ENCODE measurements at places on chromosomes 4 and X.

DNA sequence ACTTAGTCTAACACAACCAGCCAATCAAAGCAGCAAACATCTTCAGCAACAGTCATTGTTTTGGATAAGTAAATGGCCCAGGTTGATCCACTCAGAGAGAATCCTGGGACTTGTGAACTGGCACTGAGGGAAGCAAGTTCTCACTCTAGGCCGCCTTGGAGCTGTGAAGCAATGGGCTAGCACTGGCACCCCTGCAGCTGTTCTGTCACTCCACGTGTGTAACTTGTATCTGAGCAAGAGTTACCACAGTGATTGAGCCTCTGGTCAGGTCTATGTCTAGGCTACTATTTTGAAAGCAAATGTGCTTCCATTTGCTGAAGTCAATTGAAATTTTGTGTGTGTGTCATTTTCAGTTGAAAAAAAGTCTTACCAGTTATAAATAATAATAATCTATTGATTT lies 57.2 kb upstream of the HS3ST1 start:
- DNase-seq = no peak

DNA sequence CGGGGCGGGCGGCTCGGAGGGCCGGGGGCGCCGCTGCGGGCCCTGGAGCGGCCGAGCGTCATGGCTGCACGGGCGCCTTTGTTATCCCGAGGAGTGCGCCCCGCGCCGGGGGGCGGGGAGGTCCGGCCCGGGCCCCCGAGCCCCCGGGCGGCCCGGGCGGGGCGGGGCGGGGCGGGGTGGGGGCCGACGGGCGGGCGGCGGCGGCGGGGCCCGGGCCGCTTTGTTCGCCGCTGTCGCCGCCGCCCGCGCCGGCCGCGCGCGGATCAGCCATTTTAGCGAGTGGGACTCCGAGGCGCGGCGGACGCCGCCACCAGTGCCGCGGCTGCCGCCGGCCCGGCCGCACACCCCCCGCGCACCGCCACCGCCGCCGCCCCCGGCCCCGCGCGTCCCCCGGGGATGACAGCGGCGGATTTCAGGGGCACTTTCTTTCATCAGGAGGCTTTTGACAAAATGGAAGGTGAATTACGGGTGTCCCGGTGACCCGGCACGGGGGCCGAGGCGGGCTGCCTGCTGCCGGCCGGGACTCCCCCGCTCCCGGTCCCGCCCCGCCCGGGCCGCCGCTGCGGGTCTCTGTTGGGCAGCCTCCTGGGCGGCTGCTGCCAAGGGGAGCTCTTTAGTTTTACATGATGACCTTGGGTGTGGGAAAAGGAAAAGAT lies 1.2 kb downstream of the HMGB3 start:
- no peak for DNase-seq

DNA sequence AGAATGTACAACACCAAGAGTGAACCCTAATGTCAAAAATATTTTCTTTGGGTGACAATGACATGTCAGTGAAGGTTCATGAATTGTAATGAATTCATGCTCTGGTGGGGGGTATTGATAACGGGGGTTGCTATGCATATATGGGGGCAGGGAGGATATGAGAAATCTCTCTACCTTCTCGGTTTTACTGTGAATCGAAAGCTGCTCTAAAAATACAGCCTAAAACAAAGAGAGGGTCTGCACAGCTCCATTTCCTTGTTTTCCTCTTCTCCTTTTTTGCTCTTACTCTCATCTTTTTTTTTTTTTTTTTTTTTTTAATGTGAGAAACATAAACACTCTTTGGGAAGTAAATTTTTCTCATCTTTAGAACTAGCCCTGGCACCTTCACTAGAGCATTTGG lies 85.8 kb downstream of the DCTD start:
- no peak for DNase-seq

DNA sequence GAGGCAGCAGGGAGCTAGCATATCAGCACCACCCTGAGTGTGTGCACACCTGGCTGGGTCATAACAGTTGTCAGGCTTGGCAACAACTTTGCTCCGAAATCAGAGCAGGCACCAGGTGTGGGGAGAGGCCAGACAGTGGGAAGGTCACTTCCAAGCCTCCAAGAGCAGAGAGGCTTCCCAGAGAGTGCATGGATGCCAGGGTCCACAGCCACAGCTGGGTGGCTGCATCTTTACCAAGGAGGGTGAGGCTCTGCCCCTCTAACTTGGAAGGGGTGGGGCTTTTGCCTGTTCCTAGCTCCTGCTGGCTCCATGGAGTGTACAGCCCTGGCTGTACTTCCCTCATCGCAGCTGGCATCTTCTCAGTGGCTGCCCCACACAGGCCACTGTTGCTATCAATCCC lies 322.4 kb downstream of the CCSER1 start:
- no peak for DNase-seq

GRCh38 chr4:151429957-151430570 lies 21.1 kb downstream of the FHIP1A start:
- DNase-seq = no peak

DNA sequence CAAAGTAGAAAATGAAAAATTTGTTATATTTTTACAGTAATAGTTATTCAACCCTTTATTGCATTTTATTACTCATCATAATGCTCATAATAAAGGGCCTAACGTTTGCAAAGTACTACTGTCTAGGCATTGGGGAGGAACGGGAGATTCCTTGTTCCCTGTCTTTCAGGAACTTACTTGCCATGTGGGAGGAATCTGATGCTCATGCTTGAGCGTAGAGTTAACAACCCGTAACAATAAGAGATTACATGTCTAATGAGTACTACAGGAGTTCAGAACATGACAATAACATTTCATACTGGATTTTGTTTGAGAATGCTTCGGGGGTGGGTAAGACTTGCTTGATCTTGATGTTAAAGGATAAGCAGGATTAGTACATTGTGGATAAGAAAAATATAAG lies 2.9 kb downstream of the CCSER1 start:
- DNase-seq = no peak

- DNase-seq = no peak
Measured at GRCh38 chr4:41601025-41601424, 63.1 kb downstream of the LIMCH1 start.

GRCh38 chr4:142512161-142512560 lies 333.9 kb downstream of the INPP4B start:
- no peak for DNase-seq

- peak; percentile 7 for DNase-seq
Measured at GRCh38 chrX:103464072-103464773, 55.1 kb downstream of the RAB40A start.

GRCh38 chr4:124266721-124267120 lies 445.8 kb downstream of the ANKRD50 start:
- no peak for DNase-seq

- DNase-seq = no peak
Measured at GRCh38 chr4:61666244-61666643, 466.1 kb downstream of the ADGRL3 start.

GRCh38 chrX:17397074-17397473 lies 22.1 kb downstream of the NHS start:
- no peak for DNase-seq

GRCh38 chrX:123731258-123731986 lies 1.4 kb downstream of the THOC2 start:
- no peak for DNase-seq

DNA sequence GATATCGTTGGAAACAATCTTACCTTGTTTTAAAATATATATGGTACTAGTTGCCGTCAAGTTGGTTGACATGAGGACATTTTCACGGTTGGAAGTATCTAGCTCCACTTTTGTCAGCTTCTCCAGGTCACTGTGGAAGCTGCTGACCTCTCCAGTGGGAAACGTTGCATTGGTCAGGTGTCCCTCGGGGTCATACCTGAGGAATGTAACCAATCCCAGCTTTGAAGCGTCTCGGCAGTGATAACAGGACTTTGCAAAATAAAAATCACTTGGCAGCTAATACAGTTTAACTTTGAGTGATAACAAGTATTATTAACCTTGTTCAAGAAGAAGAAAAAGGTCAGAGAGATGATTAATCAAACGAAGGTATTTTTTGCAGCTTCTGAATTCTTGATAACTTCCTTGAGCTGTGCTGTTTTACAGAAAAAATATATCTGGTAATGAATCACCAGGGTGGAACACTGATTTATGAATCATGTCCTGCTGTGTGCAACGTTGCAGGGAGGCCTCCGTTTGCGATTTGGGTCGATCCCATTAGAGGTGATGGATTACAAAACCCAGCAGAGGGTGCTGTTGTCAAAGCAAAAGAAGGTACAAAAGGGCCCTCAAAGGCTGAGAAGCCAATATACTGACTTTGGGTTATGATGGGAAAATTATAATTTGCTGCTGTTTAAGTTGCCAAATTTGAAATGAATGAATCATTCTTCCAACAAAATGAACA lies 60.1 kb downstream of the SH2D1A start:
- no peak for DNase-seq

DNA sequence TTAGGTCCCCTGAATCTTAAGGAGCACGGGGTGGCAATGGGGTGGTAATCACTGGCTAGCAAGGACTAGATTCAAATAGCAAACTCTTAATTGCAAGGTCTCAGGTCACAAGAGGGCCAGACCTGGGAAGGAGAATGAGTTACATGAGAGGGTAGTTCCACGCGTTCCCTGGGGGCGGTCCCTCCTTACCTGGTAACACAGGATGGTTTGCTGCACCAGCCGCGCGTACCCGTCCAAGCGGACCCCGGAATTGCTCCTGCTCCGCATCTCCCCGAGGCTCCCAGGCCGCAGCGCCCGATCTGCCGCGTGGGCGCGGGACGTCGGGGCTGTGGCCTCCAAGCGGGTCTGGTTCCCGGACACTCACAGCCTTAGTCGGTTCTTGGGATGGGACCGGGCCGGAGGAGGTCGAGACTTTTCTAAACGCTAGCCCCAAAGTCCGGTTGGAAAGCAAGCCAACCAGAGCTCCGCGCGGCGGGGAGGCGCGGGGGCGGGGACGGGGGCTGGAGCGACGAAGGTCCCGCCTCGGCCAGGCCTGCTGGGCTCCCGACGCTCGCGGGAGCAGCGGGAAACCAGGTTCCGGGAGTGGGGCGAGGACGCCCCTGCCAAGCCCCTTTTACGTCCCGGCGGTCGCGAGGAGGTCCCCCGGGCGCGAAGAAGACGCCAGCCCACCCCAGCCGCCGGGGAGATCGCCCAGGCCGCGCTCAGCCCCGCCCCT lies at the start of gene PHKA2:
Gene PHKA2, minus strand, starts transcription at position 449 of the 715 bp plus-strand sequence. Its CDS starts 182 bp downstream, at position 267.
- DNase-seq = no peak

GRCh38 chrX:150364347-150365050 lies 1.4 kb downstream of the MAMLD1 start:
- DNase-seq = no peak

GRCh38 chr4:99408346-99408745 lies 26.8 kb downstream of the ADH7 start:
- DNase-seq = no peak

DNA sequence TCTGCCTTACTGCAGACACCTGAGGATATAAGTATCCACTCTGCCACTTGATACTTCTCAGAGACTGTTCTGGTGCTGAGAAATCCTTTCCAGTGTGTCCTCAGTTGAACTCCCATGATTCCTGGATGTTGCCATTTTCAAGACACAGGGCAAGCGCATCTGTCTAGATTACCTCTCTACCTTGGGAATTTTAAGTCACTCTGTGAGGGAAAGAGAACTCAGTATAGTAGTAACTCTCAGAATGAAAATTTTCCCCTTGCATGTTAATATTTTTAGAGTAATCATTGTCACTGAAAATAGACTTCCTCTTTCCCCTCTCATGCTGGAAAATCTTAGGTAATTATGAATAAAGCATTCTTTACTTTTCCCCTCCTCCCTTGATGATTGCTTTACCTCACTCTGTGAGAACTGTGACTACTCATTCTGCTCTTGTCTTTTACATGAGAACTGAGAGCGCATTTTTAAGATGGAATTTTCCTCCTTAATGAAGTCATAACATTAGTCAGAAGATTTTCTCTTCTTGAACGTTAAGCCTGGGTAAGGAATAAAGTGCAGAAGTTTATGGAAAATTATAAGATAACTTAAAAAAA lies 45.0 kb downstream of the TET2 start:
- peak; percentile 23 for DNase-seq

DNA sequence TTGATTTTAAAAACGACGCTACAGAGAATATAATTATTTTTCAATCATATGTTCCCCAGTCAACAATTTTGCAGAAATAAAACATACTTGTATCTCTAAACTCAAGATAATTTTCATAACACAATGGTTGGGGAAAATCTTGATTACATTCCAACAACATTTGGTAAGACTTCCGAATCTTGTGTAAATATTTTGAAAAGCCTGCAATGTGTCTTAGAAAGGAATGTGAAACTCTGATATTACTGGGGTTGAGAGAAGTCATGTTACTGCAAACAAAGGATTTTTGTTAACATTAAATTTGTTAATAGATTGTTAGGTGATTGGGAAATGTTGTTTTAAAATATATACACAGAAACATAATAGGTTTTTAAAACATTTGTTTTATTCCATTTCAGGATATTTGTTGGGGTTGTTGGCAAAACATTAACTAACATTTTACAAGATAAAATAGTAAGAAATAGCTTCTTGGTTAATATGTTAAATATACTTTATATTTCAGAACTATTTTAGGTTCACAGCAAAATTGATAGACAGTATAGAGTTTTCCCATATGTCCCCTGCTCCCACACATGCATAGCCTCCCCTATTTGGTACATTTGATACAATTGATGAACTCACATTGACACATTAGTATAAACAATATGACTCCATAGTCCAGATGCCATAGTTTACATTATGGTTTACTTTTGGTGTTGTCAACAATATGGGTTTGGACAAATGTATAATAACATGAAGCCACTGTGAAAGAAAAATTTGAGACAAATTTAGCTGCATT lies 218.6 kb upstream of the FAM47A start:
- no peak for DNase-seq

DNA sequence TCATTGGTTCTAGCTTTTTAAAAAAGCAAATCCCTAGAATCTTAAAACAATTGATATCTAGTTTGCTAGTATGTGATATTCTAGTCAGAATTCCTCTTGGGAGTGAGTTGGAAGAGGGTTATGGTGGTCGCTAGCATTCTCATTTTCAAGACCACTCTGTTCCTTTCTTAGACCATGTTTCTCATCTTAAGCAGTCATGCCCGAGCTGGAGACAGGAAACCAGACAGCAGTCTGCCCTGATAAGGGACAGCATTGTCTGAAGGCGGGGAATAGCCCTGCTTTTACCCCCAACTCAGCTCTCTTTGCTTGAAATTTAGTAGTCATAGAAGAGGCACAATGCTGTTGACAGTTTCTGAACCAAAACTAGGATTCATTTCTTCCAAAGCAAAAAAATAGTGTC lies 5.2 kb downstream of the KLF3 start:
- DNase-seq = no peak

GRCh38 chr4:10002278-10002677 lies 19.0 kb downstream of the SLC2A9 start:
- no peak for DNase-seq

- no peak for DNase-seq
Measured at GRCh38 chrX:105706041-105706440, 116.3 kb upstream of the NRK start.

Measured in DMS 273 treated with DMSO at 0.1 percent for 48 hours (cell line).